ENCODE measurements at places on chromosomes 6 and 20. TPM values are rescaled to one million over a fixed set of nuclear protein-coding genes. Genes with fewer than 3 reads are reported as not detected.

The WFDC9 gene
- total RNA-seq = not detected

GRCh38 chr6:147007441-147007840, 196.8 kb upstream of the STXBP5 start:
- DNase-seq = no peak

DNA sequence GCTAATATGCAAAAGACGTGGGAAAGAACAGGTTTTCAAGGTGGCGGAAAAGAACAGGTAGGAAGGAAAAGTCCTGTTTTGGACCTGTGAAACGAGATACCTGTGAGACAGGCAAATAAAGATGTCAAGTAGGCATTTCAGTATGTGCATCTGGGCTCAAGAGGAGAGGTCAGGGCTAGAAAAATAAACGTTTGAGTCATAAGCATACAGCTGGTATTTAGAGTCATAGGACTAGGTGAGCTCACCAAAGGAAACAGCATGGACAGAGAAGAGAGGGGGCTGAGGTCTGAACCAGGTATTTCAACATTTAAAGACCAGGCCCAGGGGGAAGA, 14.9 kb downstream of the MTFR2 start:
- no peak for DNase-seq

DNA sequence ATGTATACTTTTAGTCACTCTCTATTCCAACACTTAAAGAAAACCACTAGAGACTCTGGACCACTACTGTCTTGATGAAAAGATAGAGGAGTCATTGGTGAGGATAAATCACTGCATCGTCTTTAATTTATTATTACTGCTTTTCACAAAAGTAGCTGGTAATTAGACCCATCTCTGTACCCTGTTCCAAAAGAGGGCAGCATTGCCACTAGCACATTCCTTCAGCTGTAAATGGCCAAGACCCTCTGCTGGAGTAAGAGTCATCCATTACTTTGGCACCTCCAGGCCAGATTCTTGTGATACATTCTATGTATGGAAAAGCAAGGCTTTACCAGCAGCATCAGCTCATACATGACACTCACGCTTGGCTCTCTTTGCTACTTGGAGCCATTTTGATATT, 49.5 kb upstream of the PREP start:
- DNase-seq = no peak

The SLC22A1 gene
- total RNA-seq = 0.38 TPM

- no peak for DNase-seq
Observed at GRCh38 chr6:42131531-42131930, 10.9 kb downstream of the C6orf132 start.

DNA sequence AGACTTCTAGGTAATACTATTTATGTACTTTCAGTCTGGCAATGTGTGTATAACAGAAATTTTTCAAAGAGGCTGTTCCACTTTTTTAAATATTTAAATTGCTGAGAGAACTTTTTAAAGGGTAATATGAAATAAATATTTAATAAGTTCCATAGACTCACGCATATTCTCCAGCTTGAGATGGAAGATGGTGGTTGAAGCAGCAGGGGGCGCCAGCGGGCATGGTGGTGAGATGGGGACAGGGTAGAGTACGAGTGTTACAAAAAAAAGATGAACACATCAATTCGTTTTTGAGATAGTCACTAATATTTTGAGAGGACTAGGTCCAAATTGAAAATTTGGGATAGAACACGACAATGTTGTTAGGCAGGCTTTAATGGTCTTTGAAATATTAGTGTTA, 68.4 kb downstream of the RSPO3 start:
- DNase-seq = peak; percentile 65

The TPD52L2 gene
- total RNA-seq = 68.7 TPM

- no peak for DNase-seq
Observed at GRCh38 chr20:57698116-57698866, 11.5 kb downstream of the PMEPA1 start.

The LIME1 gene
- total RNA-seq = 3.6 TPM

DNA sequence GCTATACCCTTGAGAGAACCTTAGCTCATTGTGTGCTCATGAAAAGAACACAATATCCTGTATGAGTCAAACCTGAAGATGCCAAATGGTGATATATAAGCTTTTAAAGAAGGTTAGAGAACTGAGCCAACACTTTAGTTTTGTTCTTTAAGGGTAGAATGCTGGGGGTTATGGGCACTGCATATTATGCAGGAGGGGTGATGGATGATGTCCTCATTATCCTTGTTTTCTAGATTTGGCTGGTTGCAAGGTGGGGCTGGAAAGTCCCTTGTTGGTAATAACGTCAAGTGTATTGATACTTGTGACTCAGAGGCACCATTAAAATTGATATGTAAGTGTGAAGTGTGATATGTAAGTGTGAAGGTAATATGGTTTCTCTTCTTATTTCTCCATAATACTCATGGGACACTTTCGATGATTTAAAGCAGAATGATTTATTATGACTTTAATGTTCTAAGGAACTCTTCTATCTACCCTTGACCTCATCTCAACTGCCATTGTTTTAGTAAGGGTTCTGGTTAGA, 113.7 kb upstream of the DTNBP1 start:
- no peak for DNase-seq

The NNAT gene
- 2.8 TPM for total RNA-seq

DNA sequence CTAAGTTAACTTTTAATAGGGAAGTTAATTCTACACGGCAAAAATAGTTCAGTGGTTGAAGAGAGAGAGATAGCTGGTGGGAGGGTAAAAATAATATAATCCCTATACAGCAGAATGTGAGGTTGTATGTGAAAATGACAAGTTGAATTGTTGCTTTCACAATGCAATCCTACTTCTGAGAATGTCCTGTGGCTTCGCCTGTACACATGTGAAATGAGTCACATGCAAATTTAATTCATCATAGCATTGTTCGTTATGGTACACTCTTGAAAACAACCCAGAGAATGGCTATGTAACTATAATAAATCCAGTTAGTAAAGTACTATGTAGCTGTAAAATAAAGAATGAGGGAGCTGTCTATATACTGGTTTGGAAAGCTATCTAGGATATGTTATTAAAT, 46.0 kb upstream of the HINT3 start:
- DNase-seq = no peak

DNA sequence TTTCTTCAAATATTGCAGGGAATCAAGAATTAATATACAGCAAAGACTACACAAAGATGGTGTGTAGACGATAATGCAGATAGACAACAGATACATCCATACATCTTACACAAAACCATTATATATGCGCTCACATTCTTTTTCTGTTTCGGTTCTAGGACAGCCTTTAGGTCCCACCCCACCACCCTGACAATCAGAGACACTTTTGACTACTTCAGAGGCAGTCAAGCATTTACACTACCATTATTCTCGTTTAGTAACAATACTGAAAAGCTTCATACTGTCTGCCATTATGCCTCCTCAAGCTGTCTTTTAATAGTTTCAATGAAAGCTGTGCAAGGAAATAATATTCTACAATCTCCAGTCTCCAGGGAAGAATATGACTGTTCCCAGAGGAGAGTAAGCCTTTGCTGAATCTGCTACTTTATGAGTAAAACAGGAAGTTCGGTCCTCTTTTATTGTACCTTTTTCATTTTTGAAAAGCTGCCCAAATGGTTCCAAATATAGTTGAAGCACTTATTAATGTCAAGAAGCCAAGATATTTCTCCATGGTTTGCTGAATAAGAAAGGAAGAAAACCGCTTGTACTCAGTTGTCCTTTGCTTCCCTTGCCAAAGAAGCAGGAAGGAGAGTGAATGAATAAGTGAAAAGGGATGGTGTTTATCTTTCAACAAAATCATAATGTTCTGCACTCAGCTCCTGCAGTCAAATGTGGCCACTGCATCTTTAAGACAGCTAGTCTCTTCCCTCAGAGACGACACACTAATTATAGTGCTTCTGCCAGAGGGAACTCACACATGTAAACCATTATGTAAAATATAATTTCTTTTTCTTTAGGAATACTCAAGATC, 468.3 kb downstream of the CDC5L start:
- no peak for DNase-seq

DNA sequence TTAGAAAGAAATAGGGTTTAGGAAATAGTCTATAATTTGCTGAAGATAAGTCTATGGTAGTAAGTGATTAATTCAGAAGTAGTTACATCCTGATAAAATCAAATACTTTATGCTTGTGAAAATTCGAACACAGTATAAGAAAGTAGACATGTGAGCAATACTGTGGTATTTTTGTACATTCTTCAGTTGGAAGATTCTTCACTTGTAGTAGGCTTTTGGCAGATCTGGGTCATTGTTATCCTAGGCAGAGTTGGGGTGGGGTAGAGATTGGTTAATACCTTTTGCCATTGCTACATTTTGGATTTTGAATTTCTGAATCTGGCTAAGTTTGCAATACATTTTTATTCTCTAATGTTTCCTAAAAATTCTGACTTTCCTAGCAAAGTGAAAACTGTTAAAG, 197.5 kb downstream of the BCKDHB start:
- no peak for DNase-seq

DNA sequence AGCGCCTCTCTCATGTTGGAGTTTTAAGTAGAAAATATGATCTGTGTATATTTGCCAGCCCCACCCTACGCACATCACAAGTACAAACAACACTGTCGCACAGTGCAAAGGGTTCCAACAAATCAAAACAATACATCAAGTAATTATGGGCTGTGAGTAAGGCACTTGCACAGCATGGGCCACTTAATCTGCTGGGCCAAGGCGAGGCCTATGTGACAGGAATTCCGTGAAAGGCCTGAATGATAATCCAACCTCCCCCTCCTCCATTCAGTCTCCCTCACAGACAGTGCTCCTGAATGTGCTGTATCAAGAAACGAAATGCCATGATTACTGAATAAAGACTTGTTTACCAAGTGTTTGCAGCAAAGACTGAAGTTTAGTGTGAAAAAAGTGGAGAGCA, 130.1 kb upstream of the SLC2A12 start:
- no peak for DNase-seq

GRCh38 chr20:6818033-6818808, 50.7 kb downstream of the BMP2 start:
- no peak for DNase-seq

The PTGIS gene
- 45.2 TPM for total RNA-seq

DNA sequence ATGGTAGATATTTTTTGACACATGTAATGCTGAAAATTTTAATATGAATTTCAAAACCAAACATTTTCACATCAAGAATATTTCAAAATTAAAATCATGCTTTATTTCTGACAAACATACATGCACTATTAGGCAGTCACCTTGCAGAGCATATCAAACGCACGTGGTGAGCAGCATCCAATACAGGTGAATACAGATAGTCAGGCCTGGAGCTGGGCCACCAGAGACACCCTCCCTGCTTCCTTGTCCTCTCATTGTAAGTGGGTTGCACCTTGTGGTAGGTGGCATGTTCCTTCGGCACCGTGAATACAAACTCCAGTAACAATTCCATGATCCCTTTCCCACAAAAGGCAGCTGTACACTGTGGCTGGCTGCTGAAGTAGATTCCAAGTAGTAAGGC, 8.9 kb downstream of the REV3L start:
- DNase-seq = no peak

Data from left cardiac atrium (tissue), 4 donors.